Inflammatory macrophage treated with lipopolysaccharide for 4 hours (primary cell): ENCODE measurements at places on chromosomes 7 and 10.

- no peak for DNase-seq
Observed at GRCh38 chr10:77049896-77050295, 587.7 kb downstream of the KCNMA1 start.

- peak; percentile 36 for DNase-seq
Observed at GRCh38 chr10:123479640-123480039, 186.5 kb upstream of the GPR26 start.

DNA sequence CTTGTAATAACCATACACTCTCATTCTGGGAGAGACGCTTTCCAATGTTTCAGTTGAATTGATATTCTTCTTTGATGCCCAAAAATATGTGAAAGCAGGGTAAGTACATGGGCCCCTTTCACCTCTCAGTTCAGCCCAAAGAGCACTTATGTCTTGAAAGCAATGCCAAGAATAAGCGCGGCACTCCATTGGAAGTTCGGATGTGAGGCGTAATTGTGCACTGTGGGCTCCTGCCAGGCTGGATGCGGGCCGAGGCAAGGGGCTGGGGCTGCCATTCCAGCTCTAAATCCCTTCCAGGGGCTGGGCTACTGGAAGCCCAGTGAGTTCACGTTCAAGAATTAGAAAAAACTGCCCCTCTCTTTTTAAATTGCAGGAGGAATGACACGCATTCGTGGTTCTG lies 113.8 kb downstream of the EBF3 start:
- DNase-seq: no peak

GRCh38 chr7:55575733-55576132 lies 3.4 kb upstream of the VOPP1 start:
- DNase-seq: no peak

DNA sequence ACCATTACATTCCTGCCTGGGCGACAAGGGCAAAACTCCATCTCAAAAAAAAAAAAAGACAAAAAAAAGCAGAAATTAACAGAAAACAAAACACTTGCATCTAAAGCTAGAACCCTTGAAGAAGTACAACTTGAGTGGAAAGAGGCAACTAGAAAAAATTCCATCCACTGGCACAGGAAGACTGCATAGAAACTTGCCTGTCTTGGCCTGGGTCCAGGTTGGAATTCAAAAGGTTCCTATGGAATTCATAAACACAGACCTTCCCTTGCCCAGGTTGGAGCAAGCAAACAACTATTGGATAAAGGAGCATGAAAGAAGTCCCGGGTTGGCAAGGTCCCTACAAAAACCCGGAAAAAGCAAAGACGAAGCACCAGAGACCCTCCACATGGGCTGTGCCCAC lies 69.8 kb downstream of the CCDC71L start:
- no peak for DNase-seq

- no peak for DNase-seq
Observed at GRCh38 chr10:97764519-97764931, 7.3 kb downstream of the SFRP5 start.

DNA sequence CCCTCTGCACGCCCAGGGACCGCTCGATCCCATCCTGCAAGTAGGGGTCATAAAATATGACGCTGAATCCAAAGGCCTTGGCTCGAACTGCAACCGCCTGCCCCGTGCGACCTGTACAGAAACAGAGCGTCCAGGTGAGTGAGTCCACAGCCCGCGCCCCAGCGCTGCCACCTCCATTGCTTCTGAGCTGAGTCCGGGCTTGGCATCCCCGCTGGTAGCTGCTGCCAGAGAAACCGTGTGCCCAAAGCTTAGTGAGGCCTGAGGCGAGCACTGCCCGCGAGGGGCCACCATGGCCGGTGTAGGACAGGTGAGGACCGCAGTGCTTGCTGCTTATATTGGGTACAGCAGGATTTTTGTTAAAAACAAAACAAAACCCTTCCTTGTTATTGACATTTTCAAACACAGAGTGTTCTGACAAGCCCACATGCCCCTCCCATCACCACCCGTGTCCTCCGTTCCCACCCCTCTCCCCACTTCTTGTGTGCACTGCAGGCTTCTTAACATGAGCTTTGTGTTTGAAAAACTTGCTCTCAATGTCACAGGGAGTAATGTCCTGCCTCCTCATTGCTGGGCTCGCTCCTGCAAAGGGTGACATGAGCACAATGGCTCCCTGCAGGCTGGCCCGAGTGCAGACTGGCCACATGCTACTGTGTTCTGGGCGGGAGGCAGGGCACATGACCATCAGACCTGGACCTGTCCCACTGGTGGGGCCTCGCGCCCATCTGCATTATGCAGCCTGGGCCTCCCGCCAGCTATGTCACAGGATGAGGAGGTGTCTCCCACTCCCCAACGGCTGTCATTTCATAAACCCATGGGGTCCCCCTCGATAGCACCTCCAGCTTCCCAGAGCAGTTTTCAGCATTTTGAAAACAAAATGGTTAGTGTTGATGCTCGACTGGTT lies 52.9 kb downstream of the ZRANB1 start:
- no peak for DNase-seq

DNA sequence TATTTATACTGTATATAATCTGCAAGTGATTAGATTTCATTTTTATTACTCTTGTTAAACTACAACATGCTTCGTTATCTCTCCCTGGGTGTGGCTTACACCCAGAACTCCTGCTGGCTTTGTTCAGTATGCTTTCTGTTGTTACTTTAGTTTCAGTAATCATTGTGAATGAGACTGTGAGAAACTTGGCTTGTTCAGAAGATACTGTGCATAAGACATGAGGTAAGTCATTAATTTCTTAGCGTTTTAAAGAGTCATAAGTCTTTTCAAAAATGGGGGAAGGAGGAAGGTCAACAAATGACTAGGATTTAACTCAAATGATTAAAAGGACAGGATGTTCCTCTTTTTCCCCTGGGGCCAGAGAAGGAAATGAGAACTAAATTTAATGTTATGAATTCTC lies 11.6 kb upstream of the ADD3 start:
- peak; percentile 75 for DNase-seq

GRCh38 chr10:33010132-33011037 lies 52.4 kb upstream of the ITGB1 start:
- DNase-seq: no peak

GRCh38 chr7:139909379-139910050 lies 80.5 kb downstream of the TBXAS1 start:
- no peak for DNase-seq

- no peak for DNase-seq
Observed at GRCh38 chr10:118670472-118671124, 75.2 kb upstream of the PRLHR start.

- no peak for DNase-seq
Observed at GRCh38 chr7:137875746-137876145, 29.0 kb upstream of the DGKI start.

- DNase-seq: no peak
Observed at GRCh38 chr7:131330299-131330698, 2.6 kb downstream of the MKLN1 start.

DNA sequence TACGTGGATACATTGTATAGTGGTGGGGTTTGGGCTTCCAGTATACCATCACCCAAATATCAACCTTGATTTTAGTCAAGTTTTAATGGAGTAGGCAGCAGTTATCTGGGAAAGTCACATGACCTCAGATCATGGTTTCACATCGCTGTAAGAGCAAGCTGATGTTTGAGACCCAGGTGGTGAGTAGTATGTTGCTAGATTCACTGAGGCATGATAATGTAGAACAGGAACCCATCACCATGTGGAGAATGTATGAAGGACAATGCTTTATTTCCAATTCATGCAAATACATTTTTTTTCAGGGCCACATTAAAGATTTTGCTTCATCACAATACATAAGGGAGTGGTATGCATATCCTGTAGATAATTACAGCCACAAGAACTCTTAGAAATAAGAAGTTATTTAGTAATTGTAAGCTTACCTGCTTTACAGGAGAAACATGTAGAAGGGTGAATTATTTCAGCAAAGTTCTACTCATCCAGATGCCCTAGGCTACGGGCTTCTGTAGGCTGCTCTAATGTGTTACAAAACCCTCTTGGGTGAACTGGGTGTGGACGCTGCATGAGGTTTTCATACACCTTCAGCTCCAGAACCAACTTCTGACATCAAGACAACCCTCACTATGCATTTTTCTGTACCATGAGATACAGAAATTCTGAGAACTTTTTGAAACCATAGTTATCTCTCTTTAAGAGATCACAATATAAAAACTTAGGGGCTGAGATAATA lies 27.6 kb upstream of the LAMB4 start:
- no peak for DNase-seq

GRCh38 chr7:50826371-50827172 lies 43.9 kb upstream of the GRB10 start:
- DNase-seq: peak; percentile 64

DNA sequence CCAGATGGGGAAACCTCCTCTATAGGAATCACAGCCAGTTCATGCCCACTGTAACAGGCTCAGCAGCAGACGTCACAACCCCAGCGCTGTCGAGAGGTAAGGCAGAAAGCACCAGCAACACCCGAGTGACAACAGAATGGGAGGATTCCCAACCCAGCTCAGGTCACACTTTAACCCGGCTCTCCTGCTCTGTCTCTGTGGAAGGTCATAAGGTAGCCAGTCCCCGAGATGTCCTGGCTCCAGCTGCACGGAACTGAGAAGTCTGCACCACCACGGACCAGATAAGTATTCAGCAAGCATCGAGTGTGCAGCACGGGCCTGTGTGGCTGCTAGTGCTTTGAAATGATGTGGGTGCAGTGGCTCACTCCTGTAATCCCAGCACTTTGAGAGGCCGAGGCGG lies 236.7 kb upstream of the TCERG1L start:
- no peak for DNase-seq

DNA sequence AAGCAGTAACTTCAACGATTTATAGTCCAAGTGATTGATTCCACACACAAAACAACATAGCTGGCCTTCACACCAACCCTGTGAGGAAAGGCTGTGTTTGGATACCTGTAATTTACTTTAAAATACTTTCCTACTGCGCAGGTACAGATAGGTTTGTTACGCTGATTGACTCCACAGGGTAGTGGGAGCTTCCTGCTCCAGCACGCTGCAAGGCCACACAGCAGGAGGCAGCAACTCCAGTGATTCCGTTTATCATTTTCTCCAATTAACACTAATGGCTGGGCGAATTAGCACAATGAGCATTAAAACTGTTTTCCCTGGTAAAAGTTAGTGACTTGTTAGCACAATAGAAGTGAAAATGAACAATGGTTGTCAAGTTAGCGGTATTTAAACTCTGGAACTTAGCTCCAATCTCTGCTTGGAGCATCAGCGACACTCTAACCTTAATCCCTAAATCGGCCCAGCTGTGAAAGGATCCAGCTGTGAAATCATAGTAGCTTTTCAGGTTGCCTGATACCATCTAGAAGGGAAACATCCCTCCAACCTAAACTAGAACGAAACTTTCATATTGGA lies 959 bp downstream of the DCLRE1C start:
- DNase-seq: no peak

GRCh38 chr10:43436291-43437140 lies at the start of gene ZNF487:
Gene ZNF487 (plus strand): TSS chr10:43437111. CDS start chr10:43475814, 38,703 bp downstream.
- peak; percentile 93 for DNase-seq

- peak; percentile 36 for DNase-seq
Observed at GRCh38 chr10:48509974-48510692, 94.7 kb downstream of the ARHGAP22 start.

GRCh38 chr7:73850781-73851207 lies 8.5 kb upstream of the METTL27 start:
- peak; percentile 85 for DNase-seq
